ENCODE measurements at places on chromosomes 2 and 18.

GRCh38 chr2:220143336-220143735, 515.9 kb downstream of the SLC4A3 start:
- no peak for DNase-seq

GRCh38 chr2:37472959-37473358, 128.5 kb downstream of the QPCT start:
- no peak for DNase-seq

DNA sequence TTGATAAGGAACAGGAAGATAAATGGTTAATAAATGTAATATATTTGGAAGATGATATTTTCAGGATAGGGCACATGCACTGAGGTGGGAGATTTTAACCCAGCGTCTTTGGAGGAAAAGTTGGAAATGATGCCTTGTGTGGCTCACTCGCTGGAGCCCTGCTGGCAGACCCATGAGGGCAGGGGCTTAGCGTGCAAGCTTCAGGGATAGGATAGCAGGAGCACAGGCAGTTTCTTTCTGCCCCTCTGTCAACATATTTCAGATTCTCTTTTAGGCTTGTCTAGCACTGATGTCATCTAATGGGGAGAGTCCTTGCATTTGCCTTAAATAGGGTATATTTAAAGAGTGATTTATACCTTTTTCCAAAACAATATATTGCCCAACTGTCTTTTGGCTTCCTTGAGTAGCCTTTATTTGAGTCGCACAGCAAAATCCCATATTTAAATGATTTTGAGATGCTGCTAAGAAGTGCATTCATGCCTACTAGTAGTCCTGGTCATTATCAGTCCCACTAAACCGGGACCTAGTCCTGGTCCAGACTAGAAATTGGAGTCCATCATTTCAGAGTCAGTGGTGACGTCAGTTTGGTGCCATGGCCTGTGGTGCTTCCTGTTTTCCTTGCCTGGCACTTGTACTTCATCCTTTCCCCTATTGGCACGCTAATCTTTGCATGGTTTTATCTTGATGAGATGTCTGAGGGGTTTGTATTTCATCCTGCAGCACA, 45.8 kb downstream of the SH3RF3 start:
- no peak for DNase-seq

- DNase-seq: no peak
Observed at GRCh38 chr18:27585602-27586173, 400.6 kb upstream of the CHST9 start.

DNA sequence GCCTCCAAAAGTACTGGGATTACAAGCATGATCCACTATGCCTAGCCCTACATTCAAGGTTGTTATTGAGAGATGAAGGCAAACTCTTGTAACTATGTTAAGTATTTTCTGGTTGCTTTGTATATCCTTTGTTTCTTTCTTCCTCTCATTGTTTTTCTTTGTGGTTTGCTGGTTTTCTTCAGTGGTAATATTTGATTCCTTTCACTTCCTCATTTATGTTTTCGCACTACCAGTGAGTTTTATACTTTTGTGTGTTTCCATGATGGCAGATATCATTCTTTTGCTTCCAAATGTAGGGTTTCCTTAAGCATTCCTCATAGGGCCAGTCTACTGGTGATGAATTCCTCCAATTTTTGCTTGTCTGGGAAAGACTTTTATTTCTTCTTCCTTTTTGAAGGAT, 90.2 kb downstream of the NCK2 start:
- no peak for DNase-seq

DNA sequence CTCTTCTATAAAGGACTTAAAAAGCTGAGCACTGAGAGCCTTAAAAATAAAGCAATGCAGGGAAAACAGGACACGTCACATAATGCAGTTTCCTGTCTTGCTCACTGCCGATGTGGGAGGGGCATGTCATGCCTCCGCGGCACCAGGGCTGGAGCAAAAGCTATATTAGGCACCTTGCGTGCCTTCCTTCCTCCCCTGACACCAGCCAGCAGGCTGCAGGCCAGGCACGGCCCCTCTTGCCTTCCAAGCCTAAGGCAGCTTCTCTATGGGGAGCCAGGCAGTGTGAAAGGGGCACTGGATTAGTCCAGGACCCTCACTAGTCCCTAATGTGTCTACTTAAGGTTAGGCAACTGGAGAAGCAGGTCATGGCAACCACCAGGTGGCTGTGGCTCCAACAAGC, 26.3 kb downstream of the MRPL35 start:
- peak; percentile 72 for DNase-seq

GRCh38 chr2:12774395-12774727, 57.6 kb downstream of the TRIB2 start:
- no peak for DNase-seq

DNA sequence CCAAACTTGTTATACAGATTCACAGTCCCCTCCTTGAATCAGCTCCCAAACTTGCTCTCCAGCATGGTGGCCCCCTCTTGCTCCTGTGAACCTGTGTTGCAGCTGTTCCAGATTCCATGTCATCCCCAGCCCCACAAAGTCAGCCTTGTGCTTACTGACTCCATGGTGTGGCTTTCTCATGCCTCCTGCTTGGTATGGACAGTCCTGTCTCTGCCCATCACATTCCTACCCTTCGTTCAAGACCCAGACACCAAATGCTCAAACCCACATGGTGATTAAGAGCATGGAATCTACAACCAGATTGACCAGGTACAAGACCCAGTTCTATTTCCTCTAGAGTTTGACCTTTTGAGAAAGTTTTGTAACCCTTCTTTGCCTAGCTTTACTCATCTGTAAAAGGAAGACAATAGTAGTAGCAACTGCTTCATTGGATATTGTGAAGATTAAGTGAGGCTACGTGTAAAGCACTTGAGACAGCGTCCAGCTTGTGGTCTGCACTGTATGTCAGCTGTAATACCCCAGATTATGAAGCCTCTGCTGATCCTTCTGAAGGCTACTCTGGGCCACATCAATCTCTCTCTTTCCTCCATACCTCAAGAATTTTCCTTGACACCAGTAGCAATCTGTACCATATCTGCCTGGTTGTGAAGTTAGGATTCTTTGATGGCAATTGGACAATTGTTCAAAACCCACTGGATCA, 146.4 kb upstream of the HAAO start:
- no peak for DNase-seq

GRCh38 chr2:15800495-15801329, 139.6 kb upstream of the MYCN start:
- DNase-seq: no peak

GRCh38 chr2:55498582-55498981, 20.9 kb upstream of the CFAP36 start:
- DNase-seq: no peak

- DNase-seq: no peak
Observed at GRCh38 chr2:84817239-84817655, 63.6 kb downstream of the TRABD2A start.

GRCh38 chr2:4381049-4381448, 677.7 kb downstream of the DCDC2C start:
- DNase-seq: no peak

DNA sequence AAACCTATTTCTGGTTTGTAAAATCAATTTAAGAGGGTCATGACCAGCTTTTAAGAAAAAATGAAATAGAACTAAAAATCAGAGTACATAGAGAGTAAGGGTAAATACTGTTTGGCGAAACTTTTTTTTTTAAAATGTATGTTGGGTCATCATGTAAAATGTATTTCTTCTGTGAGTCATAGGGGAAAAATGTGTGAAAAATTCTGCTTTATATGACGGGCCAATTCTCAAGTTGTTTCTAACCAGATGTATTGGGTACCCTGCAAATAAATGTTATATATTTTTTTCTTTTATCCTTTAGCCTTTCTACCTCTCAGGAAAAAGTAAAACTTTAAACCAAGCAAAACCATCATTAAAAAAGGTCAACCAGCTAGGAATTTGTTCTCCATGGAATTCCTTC, 13.9 kb downstream of the AFTPH start:
- DNase-seq: no peak

DNA sequence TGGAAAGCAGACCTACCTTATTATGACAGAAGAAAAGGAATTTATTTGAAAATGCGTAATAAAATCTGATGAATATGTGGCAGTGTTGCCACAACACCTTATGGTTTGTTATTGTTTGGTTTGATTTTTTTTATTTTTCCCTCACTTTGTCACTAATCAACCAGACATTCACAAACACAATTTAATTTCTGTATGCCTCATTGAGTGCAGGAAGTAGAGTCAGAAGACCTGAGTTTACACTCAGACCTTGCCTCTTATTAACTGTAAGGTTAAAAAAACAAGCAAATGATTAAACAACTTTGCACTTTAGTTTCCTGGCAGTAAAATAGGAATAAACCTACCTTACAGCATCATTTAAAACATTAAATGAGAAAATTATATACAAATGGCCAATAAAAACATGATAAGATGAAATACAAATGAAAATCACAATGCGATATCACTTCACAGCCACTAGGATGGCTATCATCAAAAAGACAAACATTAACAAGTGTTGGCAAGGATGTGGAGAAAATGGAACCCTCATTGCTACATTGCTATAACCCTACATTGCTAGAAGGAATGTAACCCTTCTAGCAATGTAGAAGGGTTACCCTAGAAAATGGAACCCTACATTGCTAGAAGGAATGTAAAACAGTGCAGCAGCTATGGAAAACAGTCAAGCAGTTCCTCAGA, 3.3 kb downstream of the SESTD1 start:
- DNase-seq: no peak

DNA sequence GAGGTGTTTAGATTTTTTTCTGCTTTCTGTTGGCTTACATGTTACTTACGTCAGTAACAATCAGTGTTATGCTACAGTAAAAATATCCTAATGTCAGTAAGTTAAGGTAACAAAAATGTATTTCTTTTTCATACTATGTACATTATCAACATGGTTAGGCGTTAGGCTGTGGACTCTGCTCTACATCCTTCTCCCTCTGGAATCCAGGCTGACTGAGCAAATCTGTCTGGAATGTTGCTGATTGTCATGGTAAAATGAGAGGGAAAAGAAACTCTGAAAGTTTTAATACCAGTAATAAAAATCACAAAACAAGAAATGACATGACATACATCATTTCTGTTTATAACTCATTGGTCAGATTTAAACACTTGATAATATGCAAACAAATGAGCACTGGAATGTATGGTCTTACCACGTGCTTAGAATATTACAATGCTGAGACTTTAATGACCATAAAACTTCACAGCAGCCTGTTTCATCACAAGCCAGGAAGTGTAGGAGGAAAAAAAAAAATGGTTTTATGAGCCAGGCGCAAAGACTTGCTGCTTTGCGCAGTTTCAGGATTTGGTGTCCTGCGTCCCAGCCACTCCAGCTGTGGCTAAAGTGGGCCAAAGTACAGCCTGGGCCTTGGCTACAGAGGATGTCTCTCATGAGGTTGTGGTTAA, 252.4 kb downstream of the FSIP2 start:
- no peak for DNase-seq
